ENCODE measurements at places on chromosomes 3 and 15. TPM values are rescaled to one million over a fixed set of nuclear protein-coding genes. Genes with fewer than 3 reads are reported as not detected.

- no peak for DNase-seq
Measured at GRCh38 chr15:85672332-85673084, 122.2 kb downstream of the KLHL25 start.

- DNase-seq = peak; percentile 10
Measured at GRCh38 chr3:107117922-107118536, 259.2 kb upstream of the CCDC54 start.

DNA sequence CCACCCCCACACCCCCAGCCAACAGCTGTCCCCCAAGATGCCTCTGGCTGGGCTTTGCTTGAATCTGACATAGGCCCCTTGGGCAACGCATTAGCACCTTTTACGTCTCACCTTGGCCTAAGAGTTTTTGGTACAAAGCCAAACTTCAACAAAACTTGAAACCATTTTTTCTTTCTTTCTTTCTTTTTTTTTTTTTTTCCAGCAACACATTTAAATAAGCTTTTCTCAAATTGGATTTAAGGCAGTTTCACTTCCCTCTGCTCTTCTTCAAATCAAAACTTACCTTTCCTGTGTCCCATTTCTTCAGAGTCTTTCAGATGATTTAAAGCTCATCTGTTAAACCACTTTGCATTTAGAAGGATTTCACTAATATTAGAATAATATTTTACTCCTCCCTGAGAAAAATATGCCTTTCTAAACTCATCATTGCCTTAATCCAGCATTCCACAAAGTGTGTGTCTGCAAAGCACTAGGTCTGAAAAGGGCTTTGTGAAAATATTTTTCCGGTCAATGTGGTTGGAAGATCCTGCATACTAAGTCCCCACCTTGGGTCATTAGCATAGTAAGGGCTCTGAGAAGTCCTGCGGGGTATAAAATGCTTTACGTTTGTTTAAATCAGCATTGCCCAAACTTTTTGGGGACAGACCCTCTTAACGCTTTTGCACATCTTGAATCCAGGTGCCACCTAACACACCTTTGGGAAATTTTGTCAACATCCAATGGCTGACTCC lies 217.0 kb downstream of the TLE3 start:
- no peak for DNase-seq

GRCh38 chr3:116140100-116140689 lies 305.1 kb downstream of the LSAMP start:
- no peak for DNase-seq

Gene ANXA2
- 299 TPM for total RNA-seq

Measured in thymus (tissue), 14 donors.